ENCODE measurements at places on chromosomes 4 and X.

DNA sequence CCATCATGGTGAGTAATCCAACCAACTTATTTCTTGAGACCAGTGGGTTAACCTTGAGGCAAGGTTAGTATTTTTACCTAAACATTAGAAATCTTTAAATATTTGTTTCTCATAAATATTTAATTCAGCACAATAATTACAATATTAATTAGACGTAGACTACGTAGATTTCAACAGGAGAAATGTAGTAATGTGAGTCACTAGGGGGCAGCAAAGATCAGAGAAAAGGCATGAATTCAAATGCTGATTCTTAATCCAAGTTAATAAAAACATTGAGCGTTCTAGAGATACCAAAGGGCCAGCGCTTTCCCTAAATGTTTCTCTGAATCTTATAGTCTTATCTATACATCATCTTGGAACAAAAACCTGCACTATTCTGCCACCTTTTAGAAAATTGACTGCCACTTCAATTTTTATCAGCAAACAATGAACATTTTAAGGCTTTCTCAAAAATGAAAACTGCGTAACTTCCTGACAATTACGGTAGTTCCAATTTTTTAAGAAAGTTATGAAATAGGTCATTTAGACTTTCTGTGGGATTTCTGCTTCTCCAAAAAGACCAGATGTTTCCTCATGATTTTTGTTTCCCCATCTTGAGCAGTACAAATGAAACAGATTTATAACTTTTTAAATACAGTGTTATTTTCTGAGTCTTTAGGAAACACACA, 180.7 kb downstream of the GASK1B start:
- DNase-seq, result peak; percentile 31

DNA sequence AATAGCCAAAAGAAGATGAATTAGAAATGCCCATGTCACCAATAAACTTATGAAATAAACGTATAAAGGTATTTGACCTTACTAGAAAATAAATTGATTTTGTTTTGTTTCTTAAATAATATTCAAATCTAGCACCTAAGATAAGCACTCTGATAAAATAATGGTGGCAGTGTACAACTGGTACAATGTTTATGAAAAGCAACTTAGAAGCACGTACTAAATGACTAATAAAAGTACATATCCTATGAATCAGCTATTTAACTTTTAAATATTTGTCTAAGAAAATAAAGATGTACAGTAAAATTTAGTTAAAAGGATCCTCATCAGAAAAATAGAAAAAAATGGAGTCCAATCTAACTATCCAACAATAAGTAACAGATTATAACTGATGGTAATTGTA, 6.7 kb downstream of the MANBA start:
- no peak for DNase-seq

- no peak for DNase-seq
Measured at GRCh38 chrX:47145395-47146120, 537 bp downstream of the RBM10 start.

- no peak for DNase-seq
Measured at GRCh38 chr4:5824635-5825034, 68.3 kb downstream of the CRMP1 start.

DNA sequence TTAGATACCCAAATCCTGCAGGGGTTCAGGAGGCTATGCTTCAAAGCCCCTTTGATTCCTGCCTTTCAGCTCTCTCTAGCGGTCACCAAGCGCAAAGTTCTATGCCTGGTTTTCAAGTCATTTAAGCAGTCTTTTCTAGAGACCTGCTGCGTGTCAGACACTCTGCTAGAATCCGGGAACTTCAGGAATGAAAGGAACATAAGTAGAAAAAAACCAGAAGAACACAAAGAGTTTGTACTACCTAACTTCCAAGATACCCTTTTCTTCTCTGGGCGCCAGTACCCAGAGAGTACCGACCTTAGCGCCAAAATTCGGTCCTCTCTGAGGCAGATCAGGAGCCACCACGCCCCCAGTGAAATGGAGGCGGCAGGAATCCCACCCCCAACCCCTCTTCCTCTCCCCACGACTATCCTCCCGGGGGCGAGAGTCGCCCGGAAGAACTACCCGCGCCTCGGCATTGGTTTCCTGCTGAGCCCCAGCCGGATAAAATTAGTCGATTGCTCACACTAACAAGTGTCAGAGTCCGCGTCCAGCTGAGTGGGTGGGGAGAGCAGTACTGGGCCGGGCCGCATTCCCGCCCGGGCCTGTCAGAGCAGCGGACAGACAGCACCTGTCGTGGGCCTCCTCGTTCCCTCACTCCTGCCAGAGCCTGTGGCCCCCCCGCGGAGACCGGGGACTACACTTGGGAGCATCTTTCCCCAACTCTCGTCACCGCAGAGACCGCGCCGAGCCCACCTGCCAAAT, 78.8 kb downstream of the RLIM start:
- DNase-seq, result no peak

DNA sequence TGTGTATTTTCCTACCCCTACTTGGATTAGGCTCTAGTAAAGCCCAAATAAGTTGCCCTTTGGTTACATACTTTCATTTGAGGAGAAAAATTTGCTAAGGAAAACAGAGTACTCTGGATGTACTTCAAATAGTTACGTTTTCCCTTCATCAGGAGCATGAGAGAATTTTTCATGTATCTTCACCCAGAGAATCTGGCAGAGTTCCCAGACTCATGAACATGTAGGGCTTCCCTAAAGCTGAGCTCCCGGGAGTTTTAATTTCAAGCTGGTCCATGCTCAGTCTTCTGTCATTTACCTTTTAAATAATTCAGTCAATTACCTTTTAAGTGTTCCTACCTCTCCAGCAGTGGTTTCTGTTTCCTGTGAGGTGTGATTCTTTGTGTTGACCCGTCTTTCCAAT, 367.5 kb upstream of the GRID2 start:
- no peak for DNase-seq

GRCh38 chr4:113727802-113728201, 33.7 kb downstream of the CAMK2D start:
- no peak for DNase-seq

DNA sequence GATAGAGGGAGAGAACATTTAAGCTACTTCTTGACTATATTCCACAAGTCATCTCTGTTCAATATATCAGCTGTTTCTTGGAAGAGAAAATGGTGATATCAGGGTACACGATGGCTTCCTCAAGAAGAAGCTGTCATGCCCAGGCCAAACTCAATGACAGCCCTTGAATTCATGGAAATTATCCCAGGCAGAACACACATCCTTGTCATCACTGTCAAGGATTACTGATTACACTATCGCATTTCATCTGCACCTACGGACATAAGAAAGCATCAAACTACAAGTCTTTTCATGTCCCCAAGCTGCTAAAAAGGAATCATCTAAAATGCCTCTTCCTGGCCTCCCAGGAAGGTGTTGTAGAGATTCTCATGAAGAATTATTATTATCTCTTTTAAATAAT, 165.2 kb upstream of the SLC7A11 start:
- DNase-seq, result no peak

- no peak for DNase-seq
Measured at GRCh38 chrX:52416816-52417215, 48.0 kb downstream of the XAGE2 start.

DNA sequence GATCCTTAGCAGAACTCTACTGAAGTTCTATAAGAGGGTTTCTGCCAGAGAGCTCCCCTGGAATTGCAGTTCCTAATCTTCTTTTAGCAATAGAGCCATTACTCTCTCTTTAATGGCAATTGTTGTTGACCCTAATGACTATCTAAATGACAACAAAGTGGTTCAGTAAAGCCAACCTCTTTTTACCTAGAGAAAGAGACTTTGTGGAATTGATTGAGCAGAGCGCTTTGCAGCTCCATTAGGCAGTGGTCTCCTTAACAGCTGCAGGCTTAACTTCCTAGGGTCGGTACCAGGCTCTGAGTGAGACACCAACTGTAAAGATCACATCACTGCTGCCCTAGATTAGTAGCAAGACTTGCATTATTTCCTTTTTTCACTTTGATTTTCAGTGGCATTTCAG, 1472.9 kb upstream of the TENM3 start:
- DNase-seq, result no peak

- DNase-seq, result peak; percentile 74
Measured at GRCh38 chr4:107747748-107748486, 27.9 kb upstream of the PAPSS1 start.

DNA sequence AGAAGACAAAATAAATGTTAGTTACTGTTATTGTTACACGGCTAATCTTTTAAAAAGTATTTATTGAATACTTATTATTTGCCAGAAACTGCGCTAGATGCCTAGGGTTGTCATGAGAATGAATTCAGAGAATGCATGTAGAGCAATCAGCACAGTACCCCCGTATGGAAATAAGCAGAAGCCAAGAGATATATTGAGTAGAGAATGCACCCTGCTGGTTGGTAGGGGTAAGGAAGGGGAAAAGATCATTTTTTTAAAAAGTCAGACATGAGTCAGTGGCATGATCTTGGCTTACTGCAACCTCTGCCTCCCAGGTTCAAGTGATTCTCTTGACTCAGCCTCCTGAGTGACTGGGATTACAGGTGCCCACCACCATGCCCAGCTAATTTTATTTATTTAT, 13.1 kb upstream of the DRP2 start:
- DNase-seq, result no peak

- DNase-seq, result no peak
Measured at GRCh38 chr4:133154725-133155124, 5.6 kb downstream of the PCDH10 start.

DNA sequence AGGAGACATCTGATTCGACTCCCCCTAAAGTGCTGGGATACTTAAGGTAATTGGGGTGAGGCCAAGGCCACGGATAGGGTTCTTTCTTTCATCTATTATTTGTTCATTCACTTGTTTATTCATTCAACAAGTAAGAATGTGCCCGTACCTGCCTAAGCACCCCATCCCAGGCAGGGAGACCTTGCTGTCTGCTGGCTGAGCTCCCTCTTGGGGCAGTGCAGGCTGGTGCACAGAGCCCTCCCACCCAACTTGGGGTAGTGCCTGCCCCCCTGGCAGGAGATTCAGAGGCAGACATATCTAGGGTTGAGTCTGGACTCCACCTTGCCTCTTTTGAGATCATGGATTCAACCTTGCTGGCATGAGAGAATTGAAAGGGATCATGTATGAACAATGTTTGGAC, 95.7 kb downstream of the DRD5 start:
- no peak for DNase-seq
